Gastrocnemius medialis (tissue), 4 donors: ENCODE measurements at places on chromosomes 2 and 18. TPM values are rescaled to one million over a fixed set of nuclear protein-coding genes. Genes with fewer than 3 reads are reported as not detected.

GRCh38 chr18:9488538-9488937 is 13.2 kb downstream of the RALBP1 start:
- no peak overlapping the region for H3K4me3 ChIP-seq
- H3K27ac ChIP-seq = no peak overlapping the region
- no peaks in the 10 kb centered on the region for H3K36me3 ChIP-seq
- H3K4me1 ChIP-seq = peaks cover 4% of the 10 kb centered on the region
- no peaks in the 10 kb centered on the region for H3K27me3 ChIP-seq
- no peak for DNase-seq

The SNTG2 gene
- total RNA-seq = 1.0 TPM

- H3K27ac ChIP-seq = no peak overlapping the region
- peaks cover 13% of the 10 kb centered on the region for H3K4me1 ChIP-seq
- no peaks in the 10 kb centered on the region for H3K36me3 ChIP-seq
- H3K27me3 ChIP-seq = no peaks in the 10 kb centered on the region
These were observed 30.4 kb upstream of the TNS1 start for GRCh38 chr2:218033208-218033589.

DNA sequence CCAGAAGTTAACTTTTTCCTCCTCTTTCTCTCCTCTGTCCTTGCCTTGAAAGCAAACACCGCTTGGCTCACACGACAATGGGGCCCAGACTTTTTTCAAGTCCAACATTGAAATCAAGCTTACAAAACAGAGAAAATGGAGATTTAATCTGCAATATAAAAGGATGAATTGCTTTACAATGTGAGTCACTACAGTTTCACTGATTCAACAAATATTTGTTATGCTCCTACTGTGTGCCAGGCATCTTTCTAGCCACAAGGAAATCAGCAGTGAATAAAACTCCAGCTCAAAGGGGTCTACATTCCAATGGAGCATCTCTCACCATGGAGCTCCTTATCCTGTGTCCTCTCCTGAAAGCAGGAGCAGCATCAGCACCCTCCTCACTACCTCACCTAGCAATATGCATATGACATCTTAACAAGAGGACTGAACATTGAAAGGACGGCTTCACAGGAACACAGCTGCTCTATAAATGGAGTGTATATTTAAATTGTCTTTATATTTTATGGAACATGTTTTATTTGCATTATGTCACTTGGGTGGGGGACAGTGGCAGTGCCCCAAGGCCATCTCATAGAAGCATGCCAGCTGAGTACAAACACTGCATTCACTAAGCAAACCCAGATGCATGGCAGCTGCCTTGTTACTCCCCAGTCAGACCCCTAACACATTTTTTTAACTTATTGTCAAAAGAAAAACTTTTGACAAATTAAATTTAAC is 39.5 kb downstream of the PKDCC start:
- H3K4me3 ChIP-seq = no peak overlapping the region
- peaks cover 8% of the 10 kb centered on the region for H3K4me1 ChIP-seq
- no peak for DNase-seq
- no peak overlapping the region for H3K27ac ChIP-seq
- H3K36me3 ChIP-seq = no peaks in the 10 kb centered on the region

GRCh38 chr2:98749066-98749450 is 18.1 kb upstream of the MGAT4A start:
- no peak for DNase-seq
- H3K27ac ChIP-seq = no peak overlapping the region
- no peaks in the 10 kb centered on the region for H3K36me3 ChIP-seq
- peaks cover 3% of the 10 kb centered on the region for H3K4me1 ChIP-seq

The ZNF804A gene
- total RNA-seq = not detected

The PROKR1 gene
- 0.10 TPM for total RNA-seq

The GNAL gene
- 4.4 TPM for total RNA-seq

DNA sequence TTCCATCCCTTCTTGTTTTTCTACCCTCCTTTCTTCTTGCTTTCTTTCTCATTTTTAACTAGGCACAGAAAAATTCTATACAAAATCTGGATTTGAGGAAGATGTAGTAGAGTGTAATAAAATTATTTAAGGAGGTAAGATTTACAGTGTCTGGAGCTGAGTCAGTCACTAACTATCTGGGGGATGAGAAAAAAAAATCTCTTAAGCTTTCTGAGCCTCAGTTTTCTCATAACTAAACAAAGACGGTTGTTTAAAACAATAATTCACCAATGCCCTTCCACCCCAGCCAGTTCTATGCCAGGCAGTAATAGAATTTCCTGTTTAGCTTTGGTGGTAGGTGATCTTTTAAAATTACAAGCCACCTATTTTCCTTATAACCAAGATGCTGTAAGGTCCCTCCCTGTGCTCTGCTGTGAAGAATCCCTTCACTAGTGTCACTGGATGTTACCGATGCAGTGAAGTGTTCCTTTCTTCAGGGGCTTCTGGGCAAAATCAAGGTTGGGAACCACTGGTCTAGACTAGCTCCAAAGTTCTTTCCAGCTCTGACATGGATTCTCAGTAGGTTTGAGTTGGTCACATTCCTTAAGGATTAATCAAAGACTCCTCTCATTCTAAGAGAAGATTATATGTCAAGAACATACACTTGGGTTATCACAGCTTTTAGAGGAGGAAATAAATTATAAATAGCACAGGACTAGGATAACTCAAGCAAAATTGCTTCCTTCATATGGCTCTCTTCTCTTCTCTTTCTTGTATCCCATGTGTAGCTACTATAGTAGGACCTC is 289.0 kb downstream of the CDH2 start:
- H3K4me1 ChIP-seq = no peaks in the 10 kb centered on the region
- no peak overlapping the region for H3K4me3 ChIP-seq
- no peak overlapping the region for H3K27ac ChIP-seq
- H3K27me3 ChIP-seq = no peaks in the 10 kb centered on the region
- DNase-seq = no peak
- no peaks in the 10 kb centered on the region for H3K36me3 ChIP-seq

The RAB27B gene
- 0.02 TPM for total RNA-seq

The VIL1 gene
- total RNA-seq = 1.8 TPM

The VWA3B gene
- not detected for total RNA-seq

- H3K27ac ChIP-seq = no peak overlapping the region
- DNase-seq = no peak
- no peaks in the 10 kb centered on the region for H3K36me3 ChIP-seq
- no peak overlapping the region for H3K4me3 ChIP-seq
- no peaks in the 10 kb centered on the region for H3K4me1 ChIP-seq
These were observed 36.0 kb downstream of the GALNT3 start for GRCh38 chr2:165757906-165758675.

GRCh38 chr2:215361876-215362561 is 50.2 kb downstream of the ATIC start:
- H3K36me3 ChIP-seq = no peaks in the 10 kb centered on the region
- no peak overlapping the region for H3K27ac ChIP-seq
- no peak overlapping the region for H3K4me3 ChIP-seq
- DNase-seq = no peak
- no peaks in the 10 kb centered on the region for H3K27me3 ChIP-seq
- no peaks in the 10 kb centered on the region for H3K4me1 ChIP-seq

The SULT1C4 gene
- total RNA-seq = 3.3 TPM

DNA sequence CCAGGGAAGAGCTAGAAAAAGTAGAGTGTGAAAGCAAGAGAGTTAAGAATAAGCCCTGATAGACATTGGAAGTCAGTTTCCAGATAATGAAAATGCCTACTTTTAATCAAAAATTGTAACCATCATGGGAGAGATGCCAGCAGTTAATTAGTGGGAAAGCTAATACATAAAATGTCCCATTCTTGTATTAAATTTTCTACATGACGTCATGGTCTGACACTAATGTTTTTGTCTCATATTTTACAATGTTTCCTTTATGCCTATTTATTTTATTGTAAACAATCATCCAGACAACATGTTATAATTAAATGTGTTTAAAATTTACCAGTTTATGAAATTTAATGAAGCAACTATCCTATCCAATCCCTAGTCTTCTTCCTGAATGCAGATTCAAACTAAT is 26.3 kb upstream of the CCDC178 start:
- no peaks in the 10 kb centered on the region for H3K4me1 ChIP-seq
- H3K36me3 ChIP-seq = no peaks in the 10 kb centered on the region
- DNase-seq = no peak
- no peaks in the 10 kb centered on the region for H3K27me3 ChIP-seq
- no peak overlapping the region for H3K4me3 ChIP-seq
